GM12864 (cell line): ENCODE measurements at places on chromosomes 6 and 20.

DNA sequence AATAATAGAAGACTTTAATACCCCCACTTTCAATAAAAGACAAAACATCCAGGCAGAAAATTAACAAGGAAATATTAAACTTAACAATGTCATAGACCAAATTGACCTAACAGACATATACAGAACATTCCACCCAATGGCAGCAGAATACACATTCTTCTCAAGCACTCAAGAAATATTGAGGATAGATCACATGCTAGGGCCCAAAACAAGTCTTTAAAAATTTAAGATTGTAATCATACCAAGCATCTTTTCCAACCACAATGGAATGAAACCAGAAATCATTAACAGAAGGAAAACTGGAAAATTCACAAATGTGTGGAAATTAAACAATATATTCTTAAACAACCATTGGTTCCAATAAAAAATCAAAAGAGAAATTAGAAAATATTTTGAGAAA lies 161.0 kb downstream of the COL12A1 start:
- DNase-seq, result no peak

DNA sequence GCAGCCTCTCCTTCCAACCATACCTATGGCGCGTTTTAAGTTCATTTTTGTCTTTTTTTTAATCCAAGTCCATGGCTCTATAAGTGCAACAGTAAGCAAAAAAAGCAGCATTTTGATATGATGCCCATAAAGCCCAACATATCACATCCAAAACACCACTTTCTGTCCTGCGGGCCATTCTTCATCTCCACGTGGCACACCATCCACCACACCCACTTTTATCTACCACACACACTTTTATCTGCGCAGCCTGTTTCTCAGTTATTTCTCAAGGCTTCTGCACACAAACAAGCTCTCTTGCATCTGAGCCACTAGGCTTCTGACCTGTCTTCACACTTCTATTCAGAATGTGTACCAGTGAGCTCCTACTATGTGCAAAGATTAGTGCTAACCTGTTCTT lies 5.3 kb downstream of the GCLC start:
- DNase-seq, result no peak

GRCh38 chr6:138560130-138560860 lies 61.0 kb upstream of the NHSL1 start:
- DNase-seq, result no peak

DNA sequence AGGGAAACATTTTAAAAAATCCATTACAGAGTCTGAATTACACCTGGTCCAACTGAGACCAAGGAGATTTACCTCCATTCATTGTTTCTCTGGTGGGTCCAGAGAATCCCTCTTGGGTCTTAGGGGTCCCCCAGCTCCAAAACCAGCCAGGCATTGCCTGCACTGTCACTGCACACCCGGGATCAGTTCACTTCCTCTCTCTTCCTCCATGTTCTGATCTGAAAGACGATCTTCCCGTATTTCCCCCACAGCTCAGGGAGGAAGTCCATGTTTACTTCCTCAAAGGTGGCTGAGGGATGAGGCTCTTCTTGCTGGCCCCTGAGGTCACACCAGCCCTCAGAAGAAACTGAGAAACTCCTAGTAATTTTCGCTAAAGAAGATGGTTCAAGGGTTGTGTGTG lies 159.7 kb downstream of the BMP7 start:
- no peak for DNase-seq

DNA sequence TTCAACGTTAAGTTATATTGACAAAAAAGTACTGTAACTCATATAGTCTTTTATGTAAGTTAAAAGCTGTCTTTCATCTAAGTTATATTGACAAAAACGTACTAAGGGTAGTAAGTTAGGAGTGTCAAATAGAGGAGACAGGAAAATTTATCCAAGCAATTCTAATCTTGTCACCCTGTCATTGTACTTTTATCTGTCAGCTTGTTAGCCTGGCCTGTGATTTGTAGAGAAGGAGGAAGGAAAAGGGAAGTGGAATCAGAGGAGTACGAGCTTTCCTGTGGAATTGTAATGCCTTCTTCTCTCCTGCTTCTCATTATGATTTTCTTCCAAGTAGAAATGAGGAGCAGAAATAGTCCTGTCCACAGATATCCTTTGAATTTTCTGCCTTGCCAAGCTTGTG lies 18.8 kb downstream of the KCTD20 start:
- DNase-seq, result no peak

- no peak for DNase-seq
These were observed 165.2 kb downstream of the AIG1 start for GRCh38 chr6:143225929-143226328.
